ENCODE measurements at places on chromosomes 5 and 9. TPM values are rescaled to one million over a fixed set of nuclear protein-coding genes. Genes with fewer than 3 reads are reported as not detected.

PDE8B gene
- 0.05 TPM for total RNA-seq

RAB3C gene
- total RNA-seq = not detected

SCGB3A2 gene
- not detected for total RNA-seq

DNA sequence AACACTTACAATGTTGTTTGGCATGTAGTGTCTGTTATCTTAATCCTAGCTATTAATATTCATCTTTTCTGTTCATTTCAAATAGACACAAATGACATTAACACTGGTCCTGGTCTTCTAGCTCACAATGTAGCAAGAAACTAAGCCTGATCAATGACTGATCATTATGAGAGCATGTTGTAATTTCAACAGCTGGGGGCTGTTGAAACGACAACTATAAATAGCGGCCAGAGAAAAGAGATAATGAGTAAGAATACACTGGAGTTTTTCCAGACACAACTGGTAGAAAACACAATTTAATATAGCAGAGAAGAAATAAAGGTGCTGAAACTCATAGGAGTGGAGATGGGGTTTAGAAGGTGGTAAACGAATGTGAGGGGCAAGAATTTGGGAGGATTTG lies 89.2 kb downstream of the HTR4 start:
- no peak for DNase-seq

DNA sequence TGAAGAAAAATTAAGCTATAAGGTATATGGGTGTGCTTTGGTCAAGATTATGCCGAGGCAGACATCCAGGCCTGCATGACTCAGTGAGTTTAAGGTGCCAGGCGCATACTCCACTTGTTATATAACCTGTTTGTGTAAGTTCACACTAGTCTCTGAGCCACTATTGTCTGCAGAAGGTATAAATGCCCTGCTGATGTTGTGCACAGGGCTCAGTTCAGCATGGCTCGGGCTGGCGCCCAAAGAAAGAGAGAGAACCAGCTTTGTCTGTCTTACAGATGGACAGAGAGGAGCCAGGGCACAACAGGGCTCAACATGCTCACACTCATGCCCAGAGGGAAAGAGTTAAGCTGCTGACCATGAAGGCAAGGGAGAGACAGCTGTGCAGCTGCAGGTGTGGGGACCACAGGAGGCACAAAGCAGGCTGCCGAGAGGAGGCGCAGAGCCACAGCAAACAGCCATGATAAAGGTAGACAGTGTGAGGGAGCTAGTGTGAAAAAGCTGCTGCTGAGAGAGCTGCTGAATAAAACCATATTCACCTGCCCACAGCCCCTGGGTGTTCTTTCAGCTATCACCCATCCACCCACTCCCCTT lies 1587.6 kb upstream of the C9orf72 start:
- no peak for DNase-seq

GRCh38 chr9:113465599-113466140 lies 2.1 kb downstream of the RGS3 start:
- no peak for DNase-seq

- no peak for DNase-seq
Measured at GRCh38 chr5:19885040-19885824, 102.8 kb downstream of the CDH18 start.
